ENCODE measurements at places on chromosomes 5 and 9.

GRCh38 chr9:106745457-106745856, 117.5 kb upstream of the ZNF462 start:
- DNase-seq = peak; percentile 48

- DNase-seq = no peak
Measured at GRCh38 chr9:125612616-125613015, 94.4 kb downstream of the MAPKAP1 start.

GRCh38 chr5:54311176-54311677, 854 bp upstream of the ARL15 start:
- DNase-seq = peak; percentile 36

- no peak for DNase-seq
Measured at GRCh38 chr5:34498572-34498971, 157.6 kb upstream of the RAI14 start.

DNA sequence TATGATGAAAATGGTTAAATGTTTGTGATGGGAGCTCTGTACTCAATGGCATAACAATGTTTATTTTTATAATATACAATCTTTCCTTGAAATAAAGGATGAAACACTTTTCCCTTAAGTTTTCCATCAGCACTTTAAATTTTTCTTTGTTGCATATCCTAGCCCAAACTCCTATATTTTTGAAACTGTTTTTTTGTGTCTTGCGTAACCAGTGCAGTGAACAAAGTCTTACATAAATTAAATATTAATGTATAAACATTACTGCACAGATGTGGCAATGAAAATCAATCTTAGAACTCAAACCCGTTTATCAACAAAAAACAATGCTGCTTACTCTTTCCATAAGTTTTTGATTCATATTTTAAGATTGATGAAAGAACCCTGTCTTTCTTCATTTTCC, 34.1 kb upstream of the IL31RA start:
- DNase-seq = no peak

- DNase-seq = no peak
Measured at GRCh38 chr5:66889524-66889923, 293.3 kb downstream of the MAST4 start.

GRCh38 chr9:129894120-129894823, 59.0 kb downstream of the USP20 start:
- no peak for DNase-seq

GRCh38 chr9:4592295-4592694, 69.8 kb upstream of the PLPP6 start:
- no peak for DNase-seq

DNA sequence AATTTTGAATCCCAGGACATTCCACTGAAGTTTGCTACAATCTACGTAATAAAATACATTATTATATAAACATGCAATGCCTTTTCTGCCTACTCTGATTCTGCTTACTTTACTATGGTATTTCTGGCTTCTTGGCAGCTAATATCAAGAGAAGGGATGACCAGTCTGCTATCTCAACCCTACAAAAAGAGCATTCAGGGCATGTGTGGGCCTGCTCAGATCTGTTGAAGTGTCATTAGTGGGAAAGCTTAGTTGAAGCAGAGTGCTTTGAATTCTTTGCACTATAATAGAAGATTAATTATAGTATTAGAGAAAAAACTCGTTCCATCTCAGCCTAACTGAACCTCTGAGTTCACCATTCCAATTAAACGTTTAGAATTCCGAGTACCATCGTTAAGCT, 339.5 kb upstream of the ISL1 start:
- no peak for DNase-seq

GRCh38 chr5:158722940-158723339, 376.8 kb downstream of the EBF1 start:
- no peak for DNase-seq

DNA sequence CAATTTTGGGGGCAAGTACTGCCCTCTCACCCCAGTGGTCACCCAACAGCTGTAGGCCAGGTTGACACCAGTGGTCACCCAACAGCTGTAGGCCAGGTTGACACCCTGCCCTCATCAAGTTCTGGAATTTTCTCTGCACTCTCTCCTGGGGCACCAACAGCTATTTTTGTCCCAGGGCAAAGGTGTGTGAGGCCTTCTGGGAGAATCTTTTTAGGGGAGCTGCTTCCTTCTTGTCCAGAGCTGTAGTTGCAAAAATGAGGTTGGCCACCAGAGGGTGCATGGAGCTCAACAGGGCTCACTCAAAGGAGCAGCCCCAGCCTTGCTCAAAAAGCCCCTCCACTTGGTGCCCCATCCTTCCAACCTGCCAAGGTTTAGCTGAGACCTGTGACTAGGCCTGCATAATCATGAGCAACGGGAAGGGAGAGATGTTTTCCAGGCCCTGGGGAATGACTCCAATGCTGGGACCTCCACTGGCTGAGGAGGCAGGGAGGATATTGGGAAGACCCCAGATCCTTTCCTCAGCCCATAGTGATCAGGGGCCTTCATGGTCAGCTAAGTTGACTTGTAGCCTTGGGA, 10.6 kb upstream of the P4HA2 start:
- DNase-seq = peak; percentile 74

- peak; percentile 34 for DNase-seq
Measured at GRCh38 chr9:73683862-73684591, 532.4 kb downstream of the ANXA1 start.

Data from EL (cell line).